ENCODE measurements at places on chromosomes 6 and 20. TPM values are rescaled to one million over a fixed set of nuclear protein-coding genes. Genes with fewer than 3 reads are reported as not detected.

The GTSF1L gene
- not detected for total RNA-seq

The BEND6 gene
- total RNA-seq, result 8.3 TPM

The DOP1A gene
- 14.2 TPM for total RNA-seq

The SLC17A3 gene
- not detected for total RNA-seq

The AGER gene
- 9.9 TPM for total RNA-seq

The LAMA2 gene
- 1.7 TPM for total RNA-seq

The PMEPA1 gene
- 65.1 TPM for total RNA-seq

The TREM2 gene
- total RNA-seq, result not detected

The TNFRSF6B gene
- 2.8 TPM for total RNA-seq

The TRIM40 gene
- not detected for total RNA-seq

The SLC52A3 gene
- total RNA-seq, result 0.09 TPM

The MTRF1L gene
- total RNA-seq, result 30.8 TPM

- no peak overlapping the region for H3K27ac ChIP-seq
- no peak overlapping the region for H3K4me3 ChIP-seq
- no peak for DNase-seq
- peaks cover 7% of the 10 kb centered on the region for H3K4me1 ChIP-seq
- no peaks in the 10 kb centered on the region for H3K27me3 ChIP-seq
- H3K36me3 ChIP-seq, result peaks cover 6% of the 10 kb centered on the region
Measured at GRCh38 chr20:20019123-20019522, 2.0 kb downstream of the NAA20 start.

- H3K4me1 ChIP-seq, result no peaks in the 10 kb centered on the region
- DNase-seq, result no peak
- H3K36me3 ChIP-seq, result no peaks in the 10 kb centered on the region
- H3K27me3 ChIP-seq, result peaks cover 13% of the 10 kb centered on the region
- H3K4me3 ChIP-seq, result no peak overlapping the region
Measured at GRCh38 chr20:47097691-47098622, 203.3 kb downstream of the EYA2 start.

- no peak overlapping the region for H3K27ac ChIP-seq
- H3K36me3 ChIP-seq, result no peaks in the 10 kb centered on the region
- no peak overlapping the region for H3K4me3 ChIP-seq
- no peaks in the 10 kb centered on the region for H3K27me3 ChIP-seq
Measured at GRCh38 chr6:37625591-37626374, 71.9 kb downstream of the MDGA1 start.

DNA sequence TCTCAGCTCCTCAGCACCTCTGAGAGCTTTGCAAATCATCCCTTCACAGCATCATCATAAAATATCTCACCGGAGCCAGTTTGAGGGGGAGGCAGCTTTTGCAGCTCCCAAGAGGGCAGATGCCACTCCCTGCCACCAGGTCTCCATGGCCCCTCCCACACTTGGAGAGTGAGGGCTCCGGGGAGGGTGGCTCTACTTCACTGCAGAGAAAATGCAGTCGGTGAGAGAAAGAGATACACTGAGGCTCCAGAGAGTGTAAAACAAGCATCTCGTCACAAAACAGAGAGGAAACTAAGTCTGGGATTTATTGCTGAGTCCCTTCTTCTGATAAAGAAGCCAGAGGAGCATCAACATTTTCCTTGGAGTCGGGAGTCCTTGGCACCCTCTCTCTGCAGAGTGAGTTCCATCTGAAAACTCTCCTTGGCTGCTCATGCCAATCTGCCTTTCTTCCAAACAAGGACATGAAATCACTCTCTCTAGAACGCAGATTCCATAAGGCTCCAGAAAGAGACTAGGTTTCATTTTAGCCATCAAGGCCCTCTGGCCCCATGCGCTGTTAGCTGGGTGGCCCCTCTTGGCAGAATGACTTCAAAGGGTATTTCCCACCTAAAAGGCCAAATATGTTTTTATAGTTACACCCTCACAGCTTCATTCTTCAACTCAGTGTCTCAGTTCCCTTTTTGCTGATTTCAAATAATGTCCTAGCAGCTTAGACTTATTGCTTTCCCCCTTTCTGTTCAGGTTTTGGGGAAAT is 70.6 kb upstream of the F13A1 start:
- no peaks in the 10 kb centered on the region for H3K27me3 ChIP-seq
- H3K4me3 ChIP-seq, result no peak overlapping the region
- DNase-seq, result no peak
- no peaks in the 10 kb centered on the region for H3K4me1 ChIP-seq

- peaks cover 25% of the 10 kb centered on the region for H3K36me3 ChIP-seq
- peak overlapping the region; percentile 100 for H3K4me3 ChIP-seq
- H3K4me1 ChIP-seq, result peaks cover 38% of the 10 kb centered on the region
- H3K27me3 ChIP-seq, result no peaks in the 10 kb centered on the region
- H3K27ac ChIP-seq, result peak overlapping the region; percentile 100
- peak; percentile 41 for DNase-seq
Measured at GRCh38 chr6:30613251-30614043, 3.6 kb downstream of the PPP1R10 start.

- H3K27me3 ChIP-seq, result no peaks in the 10 kb centered on the region
- peak; percentile 79 for DNase-seq
- H3K4me1 ChIP-seq, result peaks cover 38% of the 10 kb centered on the region
- H3K36me3 ChIP-seq, result no peaks in the 10 kb centered on the region
Measured at GRCh38 chr6:149234051-149234962, 83.2 kb upstream of the TAB2 start.

DNA sequence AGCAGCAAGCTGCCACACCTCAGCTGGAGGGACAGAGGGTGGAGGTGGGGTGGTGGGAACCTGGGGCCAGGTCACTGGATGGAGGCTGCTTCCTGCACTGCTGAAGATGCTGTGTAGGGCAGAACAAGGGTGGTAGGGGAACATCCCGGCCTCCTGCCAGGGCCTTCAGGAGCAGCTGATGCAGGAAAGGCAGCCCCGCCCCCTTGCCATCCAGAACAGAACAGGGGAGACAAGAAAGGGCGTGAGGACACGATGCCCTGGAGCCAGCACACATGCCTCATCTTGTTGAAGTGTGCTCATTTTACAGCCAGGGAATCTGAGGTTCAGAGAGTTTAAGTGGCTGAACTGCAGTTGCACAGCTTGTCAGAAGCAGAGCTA is 43.1 kb upstream of the PHACTR3 start:
- H3K27ac ChIP-seq, result no peak overlapping the region
- H3K4me3 ChIP-seq, result no peak overlapping the region
- no peaks in the 10 kb centered on the region for H3K4me1 ChIP-seq
- H3K27me3 ChIP-seq, result no peaks in the 10 kb centered on the region
- H3K36me3 ChIP-seq, result no peaks in the 10 kb centered on the region
- no peak for DNase-seq

DNA sequence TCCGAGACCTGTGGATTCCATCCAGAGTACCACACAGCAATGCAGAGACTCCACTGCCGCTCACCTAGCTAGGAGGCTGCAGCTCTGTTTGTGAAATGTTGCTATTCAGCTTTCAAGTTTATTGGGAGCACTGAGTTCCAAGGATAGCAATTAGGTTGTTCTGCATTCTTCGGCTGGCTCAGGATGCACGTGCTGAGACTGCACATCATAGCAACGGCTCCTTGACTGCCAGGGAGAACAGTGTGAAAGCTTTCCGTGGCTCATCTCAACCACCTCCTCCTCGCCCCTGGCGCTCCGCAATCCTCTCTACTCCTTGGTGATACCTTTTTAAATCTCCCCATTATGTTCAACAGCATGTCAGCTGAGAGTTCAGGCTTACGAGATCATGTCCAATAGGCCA is 116.6 kb downstream of the TSHZ2 start:
- no peak for DNase-seq
- no peak overlapping the region for H3K27ac ChIP-seq

GRCh38 chr20:17525650-17526049 is 5.5 kb downstream of the BFSP1 start:
- peaks cover 2% of the 10 kb centered on the region for H3K27me3 ChIP-seq
- H3K36me3 ChIP-seq, result no peaks in the 10 kb centered on the region
- no peak overlapping the region for H3K27ac ChIP-seq
- no peak overlapping the region for H3K4me3 ChIP-seq
- H3K4me1 ChIP-seq, result peaks cover 2% of the 10 kb centered on the region

GRCh38 chr6:157853902-157854502 is 31.0 kb downstream of the SNX9 start:
- H3K27me3 ChIP-seq, result no peaks in the 10 kb centered on the region
- no peak overlapping the region for H3K4me3 ChIP-seq
- no peak overlapping the region for H3K27ac ChIP-seq
- no peaks in the 10 kb centered on the region for H3K4me1 ChIP-seq
- no peak for DNase-seq
- H3K36me3 ChIP-seq, result no peaks in the 10 kb centered on the region

- H3K27ac ChIP-seq, result no peak overlapping the region
- no peaks in the 10 kb centered on the region for H3K27me3 ChIP-seq
- H3K36me3 ChIP-seq, result no peaks in the 10 kb centered on the region
- peak overlapping the region; percentile 12 for H3K4me3 ChIP-seq
- DNase-seq, result no peak
Measured at GRCh38 chr6:163836876-163837690, 422.6 kb downstream of the QKI start.

GRCh38 chr20:11894062-11894461 is 23.6 kb upstream of the BTBD3 start:
- H3K27me3 ChIP-seq, result no peaks in the 10 kb centered on the region
- DNase-seq, result no peak
- no peaks in the 10 kb centered on the region for H3K36me3 ChIP-seq

GRCh38 chr6:2497922-2498623 is 252.6 kb downstream of the MYLK4 start:
- no peak overlapping the region for H3K4me3 ChIP-seq
- H3K27me3 ChIP-seq, result no peaks in the 10 kb centered on the region
- H3K27ac ChIP-seq, result no peak overlapping the region
- H3K36me3 ChIP-seq, result no peaks in the 10 kb centered on the region
- no peaks in the 10 kb centered on the region for H3K4me1 ChIP-seq
- peak; percentile 45 for DNase-seq

DNA sequence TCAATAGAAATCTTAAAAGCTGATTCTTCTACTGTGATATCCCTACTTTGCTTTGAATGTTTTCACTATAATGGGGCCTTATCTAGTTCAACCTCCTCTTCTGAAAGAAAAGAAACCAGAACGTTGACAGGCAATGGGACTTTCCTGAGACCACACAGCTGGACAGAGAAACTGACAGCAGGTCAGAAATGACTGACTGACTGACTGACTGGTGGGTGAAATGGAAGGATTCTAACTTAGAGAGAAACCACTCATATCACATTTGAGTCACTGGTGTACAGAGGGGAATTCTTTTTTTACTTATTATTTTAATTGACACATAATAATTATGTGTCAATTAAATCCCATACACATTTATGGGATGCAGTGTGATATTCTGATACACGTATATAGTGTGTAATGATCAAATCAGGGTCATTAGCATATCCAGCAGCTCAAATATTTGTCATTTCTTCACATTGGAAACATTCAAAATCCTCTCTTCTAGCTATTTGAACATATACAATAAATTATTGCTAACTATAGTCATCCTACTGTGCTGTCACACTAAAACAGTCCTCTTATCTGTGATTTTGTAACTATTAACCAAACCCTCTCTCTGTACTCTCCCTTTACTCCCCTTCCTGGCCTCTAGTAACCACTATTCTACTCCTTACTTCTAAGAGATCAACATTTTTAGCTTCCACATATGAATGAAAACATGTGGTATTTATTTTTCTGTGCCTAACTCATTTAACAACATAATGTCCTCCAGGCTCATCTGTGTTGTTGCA is 64.8 kb upstream of the NRSN1 start:
- H3K4me1 ChIP-seq, result no peaks in the 10 kb centered on the region
- H3K27ac ChIP-seq, result no peak overlapping the region
- H3K4me3 ChIP-seq, result no peak overlapping the region
- H3K36me3 ChIP-seq, result no peaks in the 10 kb centered on the region
- DNase-seq, result no peak

DNA sequence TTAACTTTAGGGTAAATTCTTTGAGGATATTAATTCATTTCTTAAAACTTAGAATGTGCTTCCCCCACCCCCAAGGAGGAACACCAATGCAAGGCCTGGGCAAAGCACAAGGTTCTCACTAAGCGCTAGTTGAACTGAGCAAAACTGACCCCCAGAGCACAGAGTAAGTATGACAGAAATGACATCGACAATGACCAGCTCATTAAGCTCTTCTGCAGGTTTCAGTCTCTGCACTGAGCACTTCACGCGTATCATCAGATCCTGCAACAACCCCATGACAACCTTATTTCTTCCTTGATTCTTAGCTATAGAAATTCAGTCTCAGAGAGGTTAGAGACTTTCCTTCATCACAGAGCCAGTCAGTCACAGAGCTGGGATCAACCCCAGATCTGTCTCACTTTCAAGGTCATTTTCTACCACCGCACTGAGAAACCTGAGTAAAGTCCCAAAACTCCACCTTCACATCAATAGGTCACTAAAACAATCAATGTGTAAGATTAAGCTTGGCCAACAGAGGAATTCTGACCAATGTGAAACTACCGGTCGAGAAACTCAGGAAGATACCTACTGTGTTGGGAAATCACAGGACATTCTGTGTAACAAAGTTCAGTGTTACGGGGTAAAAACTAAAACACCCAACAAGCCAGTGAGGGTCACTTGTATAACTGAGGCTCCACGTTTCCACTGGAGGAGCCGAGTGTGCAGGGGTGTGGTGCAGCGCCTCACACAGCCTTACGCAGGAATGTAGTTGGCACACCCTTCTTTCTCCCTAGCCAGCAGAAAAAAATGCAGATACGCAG is 129.0 kb upstream of the FOXQ1 start:
- H3K27ac ChIP-seq, result no peak overlapping the region
- DNase-seq, result no peak

GRCh38 chr20:21571841-21572690 is 58.2 kb upstream of the NKX2-2 start:
- no peak overlapping the region for H3K4me3 ChIP-seq
- no peak overlapping the region for H3K27ac ChIP-seq
- no peaks in the 10 kb centered on the region for H3K36me3 ChIP-seq
- H3K27me3 ChIP-seq, result no peaks in the 10 kb centered on the region
- no peak for DNase-seq

- H3K4me3 ChIP-seq, result no peak overlapping the region
- peaks cover 28% of the 10 kb centered on the region for H3K27me3 ChIP-seq
- H3K27ac ChIP-seq, result no peak overlapping the region
- no peaks in the 10 kb centered on the region for H3K36me3 ChIP-seq
- DNase-seq, result no peak
Measured at GRCh38 chr6:34063651-34064050, 82.2 kb downstream of the GRM4 start.

DNA sequence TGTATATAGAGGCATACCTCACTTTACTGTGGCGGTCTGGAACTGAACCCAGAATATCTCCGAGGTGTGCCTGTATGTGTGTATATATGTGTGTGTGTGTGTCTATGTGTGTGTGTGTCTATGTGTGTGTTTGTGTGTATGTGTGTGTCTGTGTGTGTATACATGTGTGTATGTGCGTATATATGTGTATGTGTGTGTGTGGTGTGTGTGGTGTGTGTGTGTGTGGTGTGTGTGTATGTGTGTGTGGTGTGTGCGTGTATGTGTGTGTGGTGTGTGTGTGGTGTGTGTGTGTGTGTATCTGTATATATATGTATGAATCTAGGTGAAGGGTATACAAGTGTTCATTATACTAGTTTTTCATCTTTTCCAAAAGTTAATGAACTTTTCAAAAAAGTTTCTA is 4.2 kb upstream of the NPEPL1 start:
- no peak for DNase-seq
- H3K4me1 ChIP-seq, result peaks cover 4% of the 10 kb centered on the region
- H3K4me3 ChIP-seq, result no peak overlapping the region
- no peak overlapping the region for H3K27ac ChIP-seq
- no peaks in the 10 kb centered on the region for H3K36me3 ChIP-seq

- H3K4me1 ChIP-seq, result peaks cover 22% of the 10 kb centered on the region
- no peak overlapping the region for H3K4me3 ChIP-seq
- no peaks in the 10 kb centered on the region for H3K27me3 ChIP-seq
- no peaks in the 10 kb centered on the region for H3K36me3 ChIP-seq
- H3K27ac ChIP-seq, result no peak overlapping the region
Measured at GRCh38 chr6:15387118-15387517, 141.2 kb downstream of the JARID2 start.

GRCh38 chr6:114167583-114168576 is 174.9 kb downstream of the HS3ST5 start:
- DNase-seq, result no peak
- no peaks in the 10 kb centered on the region for H3K27me3 ChIP-seq
- no peaks in the 10 kb centered on the region for H3K4me1 ChIP-seq
- H3K36me3 ChIP-seq, result no peaks in the 10 kb centered on the region

Measured in astrocyte (in vitro differentiated cells and primary cell).